ENCODE measurements at places on chromosomes 12 and 14. TPM values are rescaled to one million over a fixed set of nuclear protein-coding genes. Genes with fewer than 3 reads are reported as not detected.

DNA sequence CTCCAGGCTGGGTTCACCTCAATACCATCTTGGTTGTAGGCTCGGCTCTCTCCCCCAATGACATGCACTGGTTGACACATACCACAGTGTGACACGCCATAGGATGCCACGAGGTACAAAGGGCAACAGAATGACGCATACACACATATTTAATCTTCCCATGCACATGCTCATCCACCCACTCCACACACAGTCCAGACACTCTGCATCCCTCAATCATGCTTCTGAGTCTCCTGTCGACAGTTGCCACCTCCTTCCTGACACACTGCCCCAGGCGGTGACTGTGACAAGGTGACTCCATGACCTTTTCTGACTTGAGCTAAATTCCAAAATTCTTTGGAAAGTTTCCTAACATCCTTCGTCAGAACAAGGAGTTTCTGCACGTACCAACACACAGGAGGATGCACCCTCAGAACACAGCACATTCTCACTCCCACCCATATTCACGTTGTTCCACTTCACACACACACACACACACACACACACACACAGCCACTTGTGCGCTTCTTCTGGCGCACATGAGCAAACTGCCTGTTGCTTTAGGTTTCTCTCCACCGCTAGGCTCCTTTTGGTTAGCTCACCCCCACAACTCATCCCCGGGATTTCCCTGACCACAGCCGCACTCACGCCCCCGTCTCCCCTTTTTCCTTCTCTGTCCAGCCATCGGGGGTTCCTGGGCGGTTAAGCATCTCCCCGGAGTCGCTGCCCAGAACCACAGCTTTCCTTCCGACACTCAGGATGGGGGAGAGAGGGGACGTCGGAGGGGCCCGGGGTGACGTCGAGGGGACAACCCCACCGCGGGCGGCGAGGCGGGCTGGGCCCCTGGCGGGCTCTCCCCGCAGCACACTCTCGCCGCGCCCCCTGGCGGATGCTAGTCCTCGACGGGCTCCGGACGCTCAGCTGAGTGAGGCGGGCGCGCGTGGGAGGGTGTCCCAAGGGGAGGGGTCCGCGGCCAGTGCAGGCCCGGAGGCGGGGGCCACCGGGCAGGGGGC is 536 bp upstream of the WNT1 start:
- DNase-seq: no peak

- DNase-seq: no peak
Measured at GRCh38 chr14:90301122-90301521, 30.6 kb downstream of the NRDE2 start.

GRCh38 chr12:58009405-58010195 is 68.2 kb downstream of the ATP23 start:
- no peak for DNase-seq

- DNase-seq: no peak
Measured at GRCh38 chr14:53883739-53884138, 72.9 kb downstream of the BMP4 start.

Gene TEX52
- not detected for total RNA-seq

Gene CLEC2A
- not detected for total RNA-seq

Gene EID3
- 8.5 TPM for total RNA-seq

Measured in cerebellum (tissue), 4 donors.